ENCODE measurements at places on chromosomes 7 and 10. TPM values are rescaled to one million over a fixed set of nuclear protein-coding genes. Genes with fewer than 3 reads are reported as not detected.
A peak's percentile ranks its signal among the peaks of the same experiment; 100 is the strongest.

GRCh38 chr7:99235925-99236324 is 28.0 kb upstream of the KPNA7 start:
- DNase-seq: no peak

TRPV5 gene
- not detected for polyA plus RNA-seq

TMEM213 gene
- not detected for polyA plus RNA-seq

HTR5A gene
- not detected for polyA plus RNA-seq

GRCh38 chr7:112538726-112539255 is 58.0 kb downstream of the LSMEM1 start:
- no peak for DNase-seq

DNA sequence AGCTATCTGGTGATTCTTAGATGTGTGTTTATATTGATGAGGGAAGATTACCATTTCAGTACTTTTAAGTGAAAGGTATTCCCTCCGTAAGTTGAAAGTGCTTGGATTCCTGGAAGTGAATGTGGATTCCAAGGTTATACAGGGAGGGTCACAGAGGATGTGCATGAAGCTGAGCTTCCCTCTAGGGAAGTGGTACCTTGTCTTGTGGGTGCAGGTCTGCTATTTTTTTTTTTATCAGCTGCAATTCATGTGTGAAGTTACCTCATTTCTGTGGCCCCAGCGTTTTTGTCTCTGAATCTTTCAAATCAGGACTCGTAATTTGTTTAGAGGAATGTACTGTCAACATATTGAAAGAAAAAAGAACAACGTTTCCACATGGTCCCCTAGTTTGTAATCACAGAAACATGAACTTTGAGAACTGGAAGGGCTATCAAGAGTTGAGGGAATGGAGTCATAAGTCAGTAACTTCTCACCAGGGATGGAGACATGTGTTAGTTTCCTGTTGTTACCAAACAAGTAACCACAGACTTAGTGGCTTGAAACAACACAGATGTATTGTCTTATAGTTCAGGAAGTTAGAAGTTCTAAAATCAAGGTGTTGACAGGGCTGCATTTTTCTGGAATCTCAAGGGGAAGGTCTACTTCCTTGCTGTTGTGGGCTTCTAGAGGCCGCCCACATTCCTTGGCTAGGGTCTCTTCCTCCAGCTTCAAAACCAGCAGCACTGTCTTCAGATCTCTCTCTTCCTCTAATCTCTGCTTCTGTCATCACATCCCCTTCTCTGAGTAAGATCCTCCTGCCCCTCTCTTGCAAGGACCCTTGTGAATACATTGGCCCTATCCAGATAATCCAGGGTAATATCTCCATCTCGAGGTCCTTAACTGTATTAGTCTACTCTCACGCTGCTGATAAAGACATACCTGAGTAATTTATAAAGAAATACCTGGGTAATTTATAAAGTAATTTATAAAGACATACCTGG is 64.4 kb downstream of the RAB18 start:
- no peak for DNase-seq

PKD2L1 gene
- not detected for polyA plus RNA-seq

- peak; percentile 61 for DNase-seq
These were observed 10.2 kb downstream of the CCDC6 start for GRCh38 chr10:59896191-59896590.

GRCh38 chr7:102066476-102066875 is 220.2 kb upstream of the SH2B2 start:
- no peak for DNase-seq

DNA sequence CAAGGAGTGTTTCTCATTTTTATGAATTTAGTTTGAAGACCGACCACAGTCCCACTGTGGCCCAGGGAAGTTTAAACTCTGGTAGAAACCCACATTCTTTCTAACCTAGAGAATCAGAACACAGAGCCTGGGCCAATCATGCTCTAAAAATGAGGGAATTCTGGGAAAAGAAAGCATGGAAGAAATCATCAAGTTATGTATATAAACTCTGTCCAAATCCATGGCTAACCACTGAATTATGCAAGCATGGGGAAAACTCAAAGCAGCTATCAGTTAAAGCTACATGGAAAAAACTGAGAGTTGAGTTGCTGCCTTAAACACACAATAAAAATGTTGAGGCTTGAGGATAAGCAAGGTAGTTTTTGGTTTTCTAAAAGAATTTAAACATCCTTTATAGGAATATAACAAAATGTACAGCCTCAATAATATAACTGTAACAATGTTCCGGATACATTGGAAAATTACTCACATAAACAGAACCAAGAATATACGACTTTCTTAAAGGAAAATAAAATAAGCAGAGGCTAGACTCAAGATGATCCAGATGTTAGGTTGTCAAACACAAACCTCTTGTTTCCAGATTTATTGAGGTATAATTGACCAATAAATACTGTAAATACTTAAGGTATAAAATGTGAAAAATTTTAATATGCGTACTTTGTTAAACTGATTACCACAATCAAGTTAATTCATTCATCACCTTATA is 311.2 kb upstream of the GNAI1 start:
- no peak for DNase-seq

H2BK1 gene
- polyA plus RNA-seq: not detected

LRRD1 gene
- 0.03 TPM for polyA plus RNA-seq

DNA sequence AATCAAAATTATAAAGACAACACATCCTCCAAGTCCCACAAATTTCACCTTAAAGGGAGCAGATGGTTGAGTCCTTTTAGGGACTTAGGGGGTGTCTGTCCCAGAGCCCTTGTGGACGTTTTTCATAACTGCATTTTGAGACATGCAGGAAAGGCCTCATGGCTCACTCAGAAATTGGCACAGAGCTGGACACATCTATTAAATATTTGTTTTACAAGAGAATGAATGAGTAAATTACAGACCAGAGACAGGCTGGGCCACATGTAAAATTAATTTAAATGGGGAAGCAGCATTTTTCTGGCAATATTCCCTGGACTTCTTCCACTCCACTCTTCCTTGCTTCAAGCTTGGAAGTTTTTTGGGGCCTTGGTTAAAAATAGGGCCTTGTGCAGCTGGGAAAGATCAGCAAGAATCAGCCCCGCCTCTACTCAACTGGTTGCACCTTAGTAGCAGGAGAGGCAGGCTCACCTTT is 20.0 kb downstream of the LAMB1 start:
- DNase-seq: no peak

Data from SK-N-SH (cell line).